Islet precursor cell (in vitro differentiated cells): ENCODE measurements at places on chromosomes 1 and 21.

DNA sequence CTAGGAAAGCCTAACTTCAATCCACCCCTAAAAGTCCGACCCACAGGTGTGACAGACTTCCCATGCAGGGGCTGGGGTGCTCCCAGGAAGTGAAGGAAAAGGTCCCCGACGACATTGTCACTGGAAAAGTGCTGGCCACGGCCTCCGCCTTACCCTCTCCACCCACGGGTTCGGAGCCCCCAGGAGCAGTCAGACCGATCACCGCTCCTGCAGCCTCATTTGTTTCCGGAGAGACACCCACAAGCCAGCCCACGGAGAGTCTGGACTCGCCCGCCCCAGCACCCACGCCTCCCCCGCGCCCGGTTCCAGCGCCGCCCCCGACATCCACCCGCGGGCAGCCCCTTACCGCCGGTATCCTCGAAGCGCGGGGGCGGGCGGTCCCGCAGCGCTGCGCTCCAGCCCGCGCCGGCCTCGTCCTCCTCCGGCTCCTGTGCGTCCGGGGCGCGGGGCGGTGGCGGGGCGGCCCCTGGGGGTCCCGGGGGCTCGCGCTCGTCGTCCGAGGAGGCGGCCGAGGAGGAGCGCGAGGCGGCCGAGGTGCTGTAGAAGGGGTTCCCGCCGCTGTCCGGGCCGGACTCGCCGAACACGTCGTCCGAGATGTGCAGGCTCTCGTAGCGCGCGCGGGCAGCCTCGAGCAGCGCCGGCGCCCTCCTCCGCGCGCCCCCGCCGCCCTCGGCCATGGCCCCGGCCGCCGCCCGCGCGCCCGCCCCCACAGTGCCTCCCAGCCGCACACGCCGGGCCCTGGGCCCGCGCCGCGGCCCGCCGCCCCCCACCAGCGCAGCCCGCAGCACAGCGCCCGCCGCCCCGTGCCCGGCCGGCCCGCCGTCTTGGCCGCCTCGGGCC is 660 bp downstream of the PGBD5 start:
- DNase-seq: peak; percentile 53

DNA sequence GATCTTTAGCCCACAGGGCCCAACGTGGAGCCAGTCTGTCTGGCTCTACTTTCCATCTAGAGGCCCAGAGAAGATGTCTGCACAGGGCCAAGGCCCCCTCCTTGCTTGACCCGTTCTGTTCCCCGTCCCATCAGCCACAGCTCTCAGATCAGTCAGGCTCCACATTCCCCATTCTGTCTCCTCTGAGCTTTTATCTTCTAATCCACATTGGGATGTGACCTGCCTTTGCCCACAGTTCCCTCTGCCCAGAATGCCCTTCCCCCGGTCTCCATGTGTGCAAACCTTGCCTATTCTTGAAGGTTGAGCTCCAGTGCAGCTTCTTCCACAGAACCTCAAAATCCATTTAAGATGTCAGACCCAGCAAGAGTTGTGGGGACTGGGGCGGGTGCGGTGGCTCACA is 53.3 kb upstream of the WASF2 start:
- DNase-seq: no peak

GRCh38 chr1:23397908-23398307 is 26.6 kb downstream of the TCEA3 start:
- DNase-seq: no peak

DNA sequence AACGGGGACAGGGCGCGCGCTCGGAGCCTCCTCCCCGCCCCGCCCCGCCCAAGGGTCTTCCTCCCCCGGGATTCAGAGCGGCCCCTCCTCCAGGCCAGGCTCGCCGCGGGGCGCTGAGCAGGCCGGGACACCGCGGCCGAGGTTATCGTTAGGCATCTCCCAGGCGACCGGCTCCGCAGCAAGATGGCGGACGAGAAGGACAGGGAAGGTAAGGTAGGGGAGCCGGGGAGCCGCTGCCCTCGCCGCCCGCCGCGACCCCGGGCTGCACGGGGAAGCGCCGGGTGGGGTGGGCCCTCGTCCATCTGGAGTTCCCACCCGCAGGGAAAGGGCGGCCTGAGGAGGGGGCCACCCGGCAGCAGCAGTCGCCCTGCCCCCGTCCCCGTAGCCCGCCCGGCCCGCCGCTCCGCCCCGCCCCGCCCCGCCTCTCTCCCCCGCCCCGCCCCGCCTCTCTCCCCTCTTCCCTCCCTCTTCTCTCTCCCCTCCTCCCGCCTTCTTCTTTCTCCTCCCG is 105.9 kb upstream of the HNRNPU start:
- DNase-seq: peak; percentile 96

DNA sequence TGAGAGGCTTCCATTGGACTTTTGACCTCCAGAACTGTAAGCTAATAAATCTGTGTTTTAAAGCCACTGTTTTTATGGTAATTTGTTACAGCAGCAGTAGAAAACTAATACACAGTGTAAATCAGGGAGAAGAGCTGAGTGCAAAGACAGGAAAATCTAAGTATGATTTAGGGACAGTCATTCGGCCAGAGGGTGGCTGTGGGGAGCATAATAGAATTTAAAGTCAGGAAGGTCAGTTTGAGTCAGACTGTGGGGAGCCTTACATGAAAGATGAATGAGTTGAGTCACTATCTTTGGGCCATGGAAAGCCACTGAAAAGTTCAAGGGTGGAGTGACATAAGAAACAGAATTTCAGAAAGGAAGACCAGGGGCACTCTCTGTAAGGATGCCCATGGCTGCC is 52.4 kb upstream of the SSX2IP start:
- DNase-seq: no peak
